ENCODE measurements at places on chromosomes 1 and 21.

- DNase-seq = no peak
Measured at GRCh38 chr1:194184425-194184824, 998.0 kb upstream of the B3GALT2 start.

DNA sequence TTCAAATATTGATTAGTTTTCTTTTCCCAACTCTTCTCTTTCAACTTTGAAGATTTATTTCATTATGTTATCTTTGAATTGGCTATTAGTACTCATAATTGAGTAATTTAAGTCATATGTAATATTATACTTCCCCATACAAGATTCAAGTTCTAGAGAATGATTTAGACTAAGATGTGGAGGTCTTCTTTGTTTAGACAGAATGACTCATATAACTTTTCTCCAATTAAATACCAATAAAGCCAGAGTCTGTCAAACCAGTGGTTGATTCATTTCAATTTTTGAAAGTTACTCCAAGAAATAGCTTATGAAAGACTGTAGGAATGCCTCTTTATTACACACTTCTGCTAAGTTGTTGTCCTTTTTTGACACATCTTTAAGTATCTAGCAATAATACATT, 115.8 kb upstream of the SLC35F3 start:
- DNase-seq = no peak

DNA sequence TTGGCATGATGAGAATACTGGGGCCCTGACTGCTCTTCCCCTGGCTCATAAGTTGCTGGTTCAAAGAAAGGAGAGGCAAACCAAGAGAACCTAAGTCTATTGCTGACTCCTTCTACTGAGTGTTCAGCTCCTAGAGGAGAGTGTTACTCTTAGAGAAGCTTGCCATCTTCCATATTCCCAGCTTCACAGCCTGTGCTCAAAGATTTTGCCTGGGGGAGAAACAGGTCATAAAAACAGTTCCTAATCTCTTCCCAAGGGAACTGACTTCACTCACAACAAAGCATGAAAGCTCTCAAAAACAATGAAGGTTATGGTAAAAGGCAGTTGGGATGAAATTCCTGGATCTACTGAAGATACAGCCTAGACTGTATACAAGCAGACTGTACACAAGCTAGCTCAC, 37.1 kb downstream of the LRRC40 start:
- no peak for DNase-seq

GRCh38 chr1:11792106-11792505, 13.7 kb downstream of the MTHFR start:
- DNase-seq = no peak

DNA sequence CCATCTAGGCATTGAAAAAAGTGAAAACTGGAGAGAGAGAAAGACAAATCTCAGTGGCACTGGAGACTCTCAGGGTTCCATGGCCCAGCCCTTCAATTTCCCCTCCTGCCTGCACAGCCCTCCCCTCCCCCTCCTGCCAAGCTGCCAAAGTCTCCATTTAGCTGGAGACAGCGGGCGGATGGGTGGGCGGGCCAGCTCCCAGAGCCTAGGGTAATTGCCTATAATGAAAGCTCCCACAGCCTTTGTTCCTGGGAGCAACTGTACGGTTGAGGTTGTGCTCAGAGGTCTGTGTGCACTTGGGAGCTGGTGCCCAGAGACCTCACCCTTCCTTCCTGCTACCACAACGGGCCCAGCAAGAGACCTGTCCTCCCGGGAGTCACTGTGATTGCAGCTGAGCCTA, 89.6 kb downstream of the NAV1 start:
- no peak for DNase-seq

DNA sequence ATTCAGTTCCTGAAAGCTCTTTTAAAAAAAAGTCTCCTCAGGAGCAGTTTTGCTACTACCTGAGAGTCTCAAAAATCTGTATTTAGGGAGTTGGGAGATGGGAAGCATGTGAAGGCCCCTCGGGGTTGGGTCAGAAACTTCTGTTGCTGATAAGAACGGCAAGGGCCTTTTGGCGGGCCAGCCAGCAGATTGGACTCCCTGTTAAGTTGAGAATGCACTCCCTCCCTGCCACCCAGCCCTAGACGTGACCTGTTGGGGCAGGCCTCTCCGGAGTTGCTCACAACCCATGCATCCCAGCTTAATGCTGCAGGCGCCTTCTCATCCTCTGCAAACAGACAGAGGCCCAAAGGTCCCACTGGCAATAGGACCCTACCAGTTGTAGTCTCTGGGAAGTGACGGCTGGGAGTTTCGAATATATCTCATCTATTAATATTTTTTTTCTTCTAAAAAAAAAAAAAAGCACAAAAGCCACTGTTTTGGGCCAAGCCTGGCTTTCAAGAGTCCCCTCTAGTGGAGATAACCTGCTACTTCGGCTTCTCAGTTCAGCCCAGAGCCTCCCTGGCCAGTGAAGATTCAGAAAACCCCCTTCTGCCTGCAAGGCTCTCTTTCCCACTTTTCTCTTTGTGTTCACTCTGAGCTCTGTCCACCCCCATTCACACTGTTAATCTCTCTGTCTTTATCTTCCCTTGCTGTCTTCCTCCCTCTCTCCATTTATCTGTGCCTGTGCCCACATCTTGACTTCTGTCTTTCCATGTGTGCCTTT, 5.3 kb downstream of the PLXNA2 start:
- DNase-seq = no peak

DNA sequence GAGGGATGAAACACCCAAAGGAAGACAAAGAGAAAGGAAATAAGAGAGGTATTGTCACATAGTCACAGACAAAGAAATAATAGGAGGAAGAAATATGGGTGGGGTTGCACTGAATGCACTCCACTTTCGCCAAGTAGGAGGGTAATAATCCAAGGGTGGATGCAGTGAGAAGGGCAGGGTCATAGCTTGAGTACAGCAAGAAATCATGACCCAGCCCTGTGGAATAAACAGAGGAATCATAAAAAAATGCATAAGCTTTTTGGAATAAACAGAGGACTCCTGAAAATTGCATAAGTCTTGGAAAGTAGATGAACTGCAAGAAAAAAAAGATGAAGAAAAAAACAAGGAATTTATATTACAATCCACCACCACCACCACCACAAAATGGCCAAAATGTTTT, 53.1 kb upstream of the CD55 start:
- DNase-seq = no peak

- DNase-seq = no peak
Measured at GRCh38 chr1:204834336-204834735, 36.3 kb upstream of the NFASC start.

DNA sequence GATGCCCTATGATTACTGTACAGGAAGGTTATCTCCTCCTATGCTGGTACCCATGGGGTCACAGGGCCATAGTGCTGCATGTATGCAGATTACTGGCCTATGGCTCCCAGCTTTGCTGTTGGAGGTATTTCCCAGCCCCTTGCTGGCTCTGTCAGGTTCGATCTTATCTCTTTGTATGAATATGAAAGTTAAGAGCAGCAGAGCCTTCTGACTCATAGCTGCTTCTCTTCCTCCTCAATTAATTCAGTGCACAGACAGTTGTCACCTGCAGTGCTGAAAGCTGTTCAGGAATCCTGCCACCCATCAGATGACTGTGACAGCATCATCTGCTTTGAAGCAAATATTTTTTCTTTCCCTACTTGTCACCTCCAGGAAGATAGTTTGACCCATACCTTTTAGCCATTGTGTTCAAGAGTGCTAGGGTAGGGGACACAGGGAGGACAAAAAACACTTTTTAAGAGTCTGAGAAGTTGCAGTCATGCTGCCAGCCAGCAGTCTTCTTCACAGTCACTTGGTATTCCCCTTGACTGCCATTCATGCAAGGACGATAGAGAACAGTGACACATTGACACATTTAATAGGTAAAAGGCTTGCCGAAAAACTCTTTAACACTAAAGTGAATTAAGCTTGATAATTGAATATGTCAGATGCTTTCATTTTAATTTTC, 73.1 kb downstream of the KIF1B start:
- DNase-seq = no peak

GRCh38 chr1:203500279-203500678, 6.3 kb downstream of the OPTC start:
- no peak for DNase-seq

- no peak for DNase-seq
Measured at GRCh38 chr1:40059960-40060750, 19.6 kb downstream of the CAP1 start.

DNA sequence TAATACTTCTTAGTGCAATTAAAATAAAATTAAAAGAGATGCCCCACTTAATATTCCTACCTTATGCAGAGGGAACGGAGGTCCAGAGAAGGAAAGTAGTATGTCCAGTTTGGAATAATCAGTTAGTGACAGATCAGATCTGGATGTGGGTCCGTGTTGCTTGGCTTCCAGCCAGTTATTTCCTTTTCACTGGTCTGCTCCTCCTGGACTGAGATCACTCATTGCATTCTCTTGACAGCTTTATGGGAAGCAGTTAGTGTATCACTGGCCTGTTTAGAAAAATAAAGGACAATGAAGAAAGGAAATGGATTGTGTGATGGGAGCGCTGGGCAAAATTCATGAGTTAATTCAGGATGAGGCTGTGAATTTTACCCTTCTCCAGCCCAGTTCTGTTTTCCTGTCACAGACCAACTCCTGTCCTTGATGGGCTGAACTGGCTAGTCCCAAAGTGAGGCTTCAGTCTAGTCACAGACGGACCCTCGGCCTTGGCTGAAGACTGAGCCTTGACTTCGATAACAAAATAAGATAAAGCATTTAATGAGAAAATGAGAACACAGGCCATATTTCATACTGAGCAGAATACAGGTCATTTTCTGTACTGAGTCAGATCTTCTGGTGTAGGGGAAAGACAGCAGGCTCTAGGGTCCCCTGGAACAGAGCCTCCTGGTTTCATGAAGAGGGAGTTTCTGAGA, 85.2 kb upstream of the TRABD2B start:
- DNase-seq = no peak

- DNase-seq = no peak
Measured at GRCh38 chr1:166980383-166980782, 5.0 kb upstream of the ILDR2 start.

DNA sequence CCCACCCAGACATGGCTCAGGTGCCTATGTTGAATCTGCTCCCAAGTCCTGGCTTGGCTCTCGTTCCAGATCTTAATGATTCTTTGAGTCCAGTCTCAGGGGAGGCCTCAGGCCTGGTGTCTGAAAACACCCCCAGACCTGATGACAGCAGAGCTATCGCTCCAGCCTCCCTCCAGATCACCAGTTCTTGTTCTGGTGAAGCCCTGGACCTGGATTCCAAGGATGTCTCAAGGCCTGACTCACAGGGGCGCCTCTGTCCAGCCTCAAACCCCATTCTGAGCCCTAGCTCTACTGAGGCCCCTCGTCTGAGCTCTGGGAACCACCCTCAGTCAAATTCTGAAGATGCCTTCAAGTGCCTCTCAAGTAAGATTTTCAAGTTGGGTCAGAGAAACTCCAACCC, 11.4 kb downstream of the MROH7 start:
- no peak for DNase-seq

GRCh38 chr1:200784576-200784975, 45.9 kb downstream of the CAMSAP2 start:
- DNase-seq = no peak

DNA sequence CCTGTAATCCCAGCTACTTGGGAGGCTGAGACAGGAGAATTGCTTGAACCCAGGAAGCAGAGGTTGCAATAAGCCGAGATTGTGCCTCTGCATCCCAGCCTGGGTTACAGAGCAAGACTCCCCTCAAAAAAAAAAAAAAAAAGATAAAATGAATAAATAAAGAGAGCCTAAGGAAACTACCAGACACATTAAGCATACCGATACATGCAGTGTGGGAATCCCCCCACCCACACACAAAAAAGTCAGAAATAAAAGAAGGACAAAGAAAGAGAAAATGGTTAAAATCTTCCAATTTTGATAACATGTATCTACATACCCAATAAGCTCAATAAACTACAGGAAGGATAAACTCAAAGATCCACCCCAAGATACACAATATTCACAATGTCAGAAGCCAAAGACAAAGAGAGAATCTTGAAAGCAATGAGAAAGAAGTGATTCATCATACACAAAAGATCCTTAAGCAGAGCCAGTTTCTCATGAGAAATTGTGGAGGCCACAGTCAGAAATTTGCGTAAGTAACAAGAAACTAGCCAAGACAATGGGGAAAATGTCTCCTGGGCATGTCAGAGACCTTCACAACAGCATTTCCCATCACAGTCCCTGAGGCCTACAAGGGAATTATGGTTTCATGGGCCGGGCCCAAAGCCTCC, 1197.0 kb downstream of the AMY1C start:
- no peak for DNase-seq

DNA sequence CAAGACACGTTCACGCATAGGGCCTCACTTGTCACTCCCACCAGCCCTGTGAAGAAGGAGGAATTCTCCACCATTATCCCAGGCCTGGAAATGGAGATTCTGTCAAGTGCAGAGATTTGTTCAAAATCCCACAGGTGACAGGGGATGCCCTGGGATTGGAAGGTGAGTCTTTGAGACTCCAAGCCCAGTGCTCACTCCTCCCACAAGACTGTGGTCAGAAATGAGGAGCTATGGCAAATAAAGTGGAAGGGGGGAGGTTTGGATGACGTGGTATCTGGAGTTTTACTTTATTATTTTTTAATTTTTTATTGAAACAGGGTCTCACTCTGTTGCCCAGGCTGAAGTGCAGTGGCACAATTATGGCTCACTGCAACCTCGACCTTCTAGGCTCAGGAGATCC, 12.8 kb upstream of the FOXO6 start:
- DNase-seq = no peak

GRCh38 chr1:61224609-61225008, 142.2 kb downstream of the NFIA start:
- DNase-seq = no peak

- no peak for DNase-seq
Measured at GRCh38 chr1:25095635-25096200, 136.6 kb downstream of the SYF2 start.

DNA sequence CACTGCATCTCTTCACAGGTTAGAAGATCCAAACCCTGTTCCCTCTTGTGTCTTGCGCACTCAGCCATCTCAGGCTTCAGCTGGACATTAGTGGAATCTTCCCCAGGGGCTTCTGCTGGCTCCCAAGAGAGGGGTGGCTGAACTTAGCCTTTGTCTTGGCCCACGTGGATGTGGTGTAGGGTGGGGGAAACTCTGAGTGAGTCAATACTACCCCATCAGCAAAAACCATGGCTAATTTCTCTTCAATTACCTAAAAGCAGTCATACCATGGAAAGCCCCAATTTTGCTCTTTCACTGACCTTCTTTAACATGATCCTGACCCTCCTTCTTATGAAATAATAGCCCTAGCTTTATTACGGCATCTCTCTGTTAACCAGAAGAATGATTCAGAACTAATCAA, 72.5 kb upstream of the RAB3GAP2 start:
- no peak for DNase-seq

DNA sequence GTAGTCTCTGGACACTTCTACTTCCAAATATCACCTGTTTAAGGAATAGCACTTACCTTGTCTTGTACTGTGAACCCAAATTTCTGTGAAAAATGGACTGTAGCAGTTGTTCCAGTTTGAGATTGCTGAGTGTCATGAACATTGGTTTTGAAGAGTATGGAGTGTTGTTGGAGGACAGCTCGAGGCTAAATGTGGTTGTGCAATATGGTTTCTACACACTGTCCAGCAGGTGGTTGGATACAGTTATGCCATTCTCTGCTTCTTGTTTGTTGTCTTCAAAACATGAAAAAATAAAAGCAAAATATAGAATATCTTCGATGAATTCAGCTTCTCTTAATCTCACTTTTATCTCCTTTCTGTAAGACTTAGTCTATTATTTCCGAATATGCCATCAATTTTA, 67.1 kb downstream of the DDR2 start:
- no peak for DNase-seq

- no peak for DNase-seq
Measured at GRCh38 chr1:154629061-154629674, 21.2 kb upstream of the ADAR start.

Data from HFF-Myc (cell line).